ENCODE measurements at places on chromosomes 4 and X.

GRCh38 chrX:71604141-71604540 lies 14.2 kb downstream of the CXCR3 start:
- no peaks in the 10 kb centered on the region for H3K4me1 ChIP-seq
- no peaks in the 10 kb centered on the region for H3K36me3 ChIP-seq
- DNase-seq, result no peak
- no peak overlapping the region for H3K4me3 ChIP-seq
- no peak overlapping the region for H3K27ac ChIP-seq

- H3K27ac ChIP-seq, result no peak overlapping the region
- H3K27me3 ChIP-seq, result no peaks in the 10 kb centered on the region
- no peak for DNase-seq
- no peaks in the 10 kb centered on the region for H3K36me3 ChIP-seq
- H3K4me1 ChIP-seq, result no peaks in the 10 kb centered on the region
These were observed 75.6 kb upstream of the ETNPPL start for GRCh38 chr4:108838451-108838850.

DNA sequence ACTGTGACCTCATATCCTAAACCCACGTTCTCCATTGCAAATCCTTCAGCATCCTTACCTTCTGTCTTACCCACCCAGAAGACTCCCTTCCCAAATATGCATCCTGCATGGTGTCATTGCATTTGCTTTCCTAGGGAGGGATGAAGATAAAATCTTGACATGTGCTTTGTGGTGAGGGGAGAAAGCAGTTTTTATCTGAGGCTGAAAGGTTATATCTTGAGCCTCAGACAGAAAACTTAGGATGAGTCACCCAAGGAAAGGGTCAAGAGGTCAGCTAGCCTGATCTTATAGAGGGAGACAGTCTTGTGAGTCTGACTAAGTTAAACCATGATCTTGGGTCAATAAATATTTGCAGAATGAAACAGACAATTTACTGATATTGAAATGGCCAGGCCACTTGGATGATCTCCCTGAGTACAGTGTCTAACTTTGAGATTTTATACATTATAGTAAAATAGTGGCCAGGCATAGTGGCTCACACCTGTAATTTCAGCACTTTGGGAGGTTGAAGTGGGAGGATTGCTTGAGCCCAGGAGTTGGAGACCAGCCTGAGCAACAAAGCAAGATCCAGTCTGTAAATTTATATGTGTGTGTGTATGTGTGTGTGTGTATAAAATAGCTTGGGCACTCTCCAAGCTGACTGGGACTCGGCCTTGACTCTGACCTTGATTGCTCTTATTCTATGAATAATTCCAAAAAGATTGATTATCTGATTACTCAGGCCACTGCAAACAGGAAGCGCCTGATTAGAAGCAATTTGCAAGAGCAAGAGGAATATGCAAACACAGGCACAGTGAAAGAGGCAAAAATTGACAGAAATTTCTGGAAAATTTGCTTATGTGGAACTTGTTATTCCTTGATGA lies 15.4 kb upstream of the FAM9C start:
- no peaks in the 10 kb centered on the region for H3K4me1 ChIP-seq
- peaks cover 5% of the 10 kb centered on the region for H3K27me3 ChIP-seq
- no peak for DNase-seq
- no peak overlapping the region for H3K27ac ChIP-seq

DNA sequence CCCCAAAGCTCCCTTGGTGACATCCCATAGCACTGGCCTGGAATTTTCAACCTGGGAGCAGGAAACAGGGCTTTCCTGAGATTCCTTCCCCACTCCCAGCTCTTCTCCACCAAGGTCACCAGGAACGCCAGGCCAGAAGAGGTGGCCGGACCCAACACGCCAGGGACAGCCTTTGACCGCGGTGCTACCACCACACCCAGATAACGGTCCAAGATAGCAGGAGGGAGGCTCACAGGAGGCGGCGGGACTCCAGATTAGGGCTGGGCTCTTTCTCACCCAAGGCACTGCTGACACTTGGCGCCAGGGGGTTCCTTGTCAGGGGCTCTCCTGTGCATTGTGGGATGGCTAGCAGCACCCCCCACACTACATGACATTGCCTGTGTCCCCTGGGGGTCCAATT lies 22.9 kb downstream of the ZFYVE28 start:
- no peaks in the 10 kb centered on the region for H3K4me1 ChIP-seq
- no peaks in the 10 kb centered on the region for H3K27me3 ChIP-seq
- DNase-seq, result no peak
- no peak overlapping the region for H3K27ac ChIP-seq
- H3K4me3 ChIP-seq, result no peak overlapping the region

DNA sequence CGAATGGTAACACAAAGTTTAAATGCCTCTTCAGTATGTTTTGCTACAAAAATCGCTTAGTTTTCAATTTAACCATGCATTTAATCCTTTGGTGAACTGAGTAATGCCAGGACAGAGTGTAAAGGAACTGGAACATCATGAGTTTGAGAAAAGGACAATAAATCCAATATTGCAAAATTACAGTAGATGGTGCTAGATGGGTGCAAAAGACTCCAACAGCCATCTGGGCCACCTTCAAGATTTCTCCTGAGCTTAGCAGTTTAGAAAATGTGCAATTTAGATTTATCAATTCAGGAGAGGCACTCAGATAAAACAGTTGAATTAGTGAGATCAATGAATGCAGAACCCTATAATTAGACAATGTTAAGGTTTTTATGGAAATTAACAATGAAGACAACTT lies 33.2 kb upstream of the MID1IP1 start:
- H3K4me1 ChIP-seq, result no peaks in the 10 kb centered on the region
- no peak overlapping the region for H3K27ac ChIP-seq
- DNase-seq, result no peak
- no peaks in the 10 kb centered on the region for H3K27me3 ChIP-seq
- H3K4me3 ChIP-seq, result no peak overlapping the region

DNA sequence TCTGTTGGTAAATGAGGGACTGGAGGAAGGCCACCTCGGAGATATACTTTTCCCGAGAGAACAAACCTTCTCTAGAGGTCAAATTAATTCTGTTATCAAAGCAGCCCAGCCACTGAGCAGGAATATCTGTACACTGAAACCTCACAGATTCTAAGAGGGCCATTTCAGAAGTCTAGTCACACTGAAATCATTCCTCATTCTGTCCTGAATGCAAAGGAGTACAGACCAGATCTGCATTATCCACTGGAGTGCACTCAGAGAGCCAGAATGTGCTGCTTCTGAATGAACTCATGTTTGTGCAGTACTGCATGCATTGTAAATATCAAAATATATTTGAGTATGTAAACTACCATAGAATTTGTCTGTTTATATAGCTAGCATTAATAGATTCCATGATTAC lies 278.3 kb upstream of the FSTL5 start:
- no peaks in the 10 kb centered on the region for H3K36me3 ChIP-seq
- H3K27ac ChIP-seq, result no peak overlapping the region
- H3K4me1 ChIP-seq, result no peaks in the 10 kb centered on the region
- no peaks in the 10 kb centered on the region for H3K27me3 ChIP-seq
- no peak for DNase-seq

DNA sequence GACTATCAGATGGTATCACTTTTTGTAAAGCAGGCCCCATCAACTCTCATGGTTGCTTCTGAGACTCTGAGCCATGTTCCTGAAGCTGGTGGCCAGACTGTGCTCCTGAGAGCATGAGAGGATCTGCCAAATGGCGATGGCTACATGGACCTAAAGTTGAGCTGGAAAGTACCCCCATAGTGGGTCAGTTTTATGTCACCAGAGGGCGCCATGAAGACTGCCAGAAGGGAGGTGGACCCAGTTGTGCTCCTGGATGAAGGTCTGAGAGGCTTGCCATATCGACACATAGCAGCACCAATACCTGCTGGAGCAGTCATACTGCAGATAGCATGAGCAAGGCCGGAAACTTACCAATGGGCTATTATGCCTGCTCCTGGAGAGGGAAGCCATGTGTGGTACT lies 105.7 kb downstream of the SLITRK2 start:
- no peaks in the 10 kb centered on the region for H3K36me3 ChIP-seq
- no peak for DNase-seq
- H3K27ac ChIP-seq, result no peak overlapping the region
- no peaks in the 10 kb centered on the region for H3K4me1 ChIP-seq
- no peak overlapping the region for H3K4me3 ChIP-seq
- H3K27me3 ChIP-seq, result no peaks in the 10 kb centered on the region

Measured in breast epithelium (tissue), 4 donors.